ENCODE measurements at places on chromosomes 5 and 9.

DNA sequence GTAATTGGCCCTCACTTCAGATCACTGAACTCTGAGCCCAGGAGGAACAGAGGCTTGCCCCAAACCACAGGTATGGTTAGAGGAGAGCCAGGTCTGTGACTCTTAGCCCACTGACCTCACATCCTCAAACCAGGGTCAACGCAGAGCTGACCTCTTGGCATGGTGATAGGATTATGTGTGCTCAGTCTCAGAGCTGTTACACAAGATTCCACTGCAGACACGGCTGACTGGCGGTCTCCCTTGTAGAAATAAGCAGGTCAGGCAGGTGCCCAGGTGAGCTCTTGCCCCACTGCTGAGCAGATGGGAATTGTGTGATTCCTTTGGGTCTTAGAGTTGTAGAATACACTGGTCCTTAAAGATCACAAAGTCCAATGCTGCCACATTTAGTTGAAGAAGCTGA lies 66.0 kb upstream of the PITX1 start:
- DNase-seq, result no peak

DNA sequence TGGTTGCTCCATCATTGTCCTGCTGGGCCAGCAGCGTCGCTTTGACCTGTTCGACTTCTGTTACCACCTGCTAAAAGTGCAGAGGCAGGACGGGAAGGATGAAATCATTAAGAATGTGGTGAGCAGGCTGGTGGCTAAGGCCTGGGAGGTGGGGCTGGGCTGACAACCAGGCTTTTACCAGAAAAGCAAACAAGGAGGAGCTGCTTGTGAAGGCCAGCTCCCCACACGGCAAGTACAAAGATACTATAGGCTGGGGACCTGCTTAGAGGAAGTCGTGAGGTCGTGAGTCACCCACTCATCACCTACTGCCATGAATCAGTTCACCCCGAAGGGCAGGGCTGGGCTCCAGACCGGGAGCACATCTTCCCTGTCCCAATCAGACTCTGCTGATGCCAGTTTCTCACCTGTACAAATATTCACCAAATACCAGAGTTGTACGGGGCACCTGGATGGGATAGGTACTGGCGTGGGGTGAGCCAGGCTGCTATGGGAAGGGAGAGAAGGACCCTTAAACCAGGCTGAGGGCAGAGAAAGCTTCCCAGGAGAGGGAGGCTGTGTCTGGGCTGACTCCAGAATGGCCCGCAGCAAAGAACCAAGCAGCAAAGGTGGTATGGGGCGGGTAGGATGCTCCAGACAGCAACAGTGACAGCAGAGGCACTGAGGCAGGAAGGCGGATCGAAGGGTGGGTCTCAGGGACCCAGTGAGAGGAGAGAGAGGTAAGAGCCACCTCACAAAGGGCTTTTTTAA lies 69.3 kb upstream of the NIPAL4 start:
- DNase-seq, result peak; percentile 74

- no peak for DNase-seq
These were observed 1728.3 kb upstream of the CDH9 start for GRCh38 chr5:28766565-28767158.

DNA sequence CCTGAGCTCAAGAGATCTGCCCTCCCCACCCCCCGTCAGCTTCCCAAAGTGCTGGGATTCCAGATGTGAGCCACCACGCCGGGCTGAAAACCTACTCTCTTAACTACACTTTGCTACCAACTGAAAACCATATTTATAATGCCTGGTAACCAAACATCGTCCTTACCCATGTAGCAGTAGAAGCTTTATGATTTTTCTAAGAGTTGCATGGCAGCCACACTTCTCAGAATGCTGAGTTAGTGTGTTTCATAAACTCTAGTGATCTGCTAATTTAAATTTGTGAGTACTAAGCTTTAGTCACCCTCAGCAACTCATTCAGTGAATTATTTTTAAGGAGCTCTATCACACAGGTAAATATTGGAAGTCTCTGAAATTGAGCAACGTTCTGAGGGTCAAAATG lies 478.4 kb downstream of the KDM4C start:
- DNase-seq, result no peak

DNA sequence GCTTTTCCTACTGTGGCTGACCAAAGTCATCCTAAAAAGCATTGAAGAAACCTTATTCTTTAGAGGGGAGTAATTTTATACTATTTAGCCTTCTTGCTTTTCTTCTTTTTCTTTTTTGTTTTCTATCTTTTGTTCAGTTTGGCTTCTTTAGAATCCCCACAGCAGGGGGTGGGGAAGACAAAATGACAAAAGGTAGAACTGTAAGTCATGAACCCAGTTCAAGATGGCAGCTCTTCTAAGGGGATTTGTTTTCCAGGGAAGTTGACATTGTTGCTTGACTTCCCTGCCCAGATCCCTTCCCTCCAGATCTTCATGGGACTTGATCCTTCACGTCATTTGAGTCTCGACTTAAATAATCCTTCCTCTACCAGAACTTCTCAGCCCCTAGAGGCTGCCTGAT lies 692.4 kb upstream of the DMAC1 start:
- DNase-seq, result no peak

GRCh38 chr5:179113143-179113530 lies 53.0 kb downstream of the ZNF354C start:
- no peak for DNase-seq

DNA sequence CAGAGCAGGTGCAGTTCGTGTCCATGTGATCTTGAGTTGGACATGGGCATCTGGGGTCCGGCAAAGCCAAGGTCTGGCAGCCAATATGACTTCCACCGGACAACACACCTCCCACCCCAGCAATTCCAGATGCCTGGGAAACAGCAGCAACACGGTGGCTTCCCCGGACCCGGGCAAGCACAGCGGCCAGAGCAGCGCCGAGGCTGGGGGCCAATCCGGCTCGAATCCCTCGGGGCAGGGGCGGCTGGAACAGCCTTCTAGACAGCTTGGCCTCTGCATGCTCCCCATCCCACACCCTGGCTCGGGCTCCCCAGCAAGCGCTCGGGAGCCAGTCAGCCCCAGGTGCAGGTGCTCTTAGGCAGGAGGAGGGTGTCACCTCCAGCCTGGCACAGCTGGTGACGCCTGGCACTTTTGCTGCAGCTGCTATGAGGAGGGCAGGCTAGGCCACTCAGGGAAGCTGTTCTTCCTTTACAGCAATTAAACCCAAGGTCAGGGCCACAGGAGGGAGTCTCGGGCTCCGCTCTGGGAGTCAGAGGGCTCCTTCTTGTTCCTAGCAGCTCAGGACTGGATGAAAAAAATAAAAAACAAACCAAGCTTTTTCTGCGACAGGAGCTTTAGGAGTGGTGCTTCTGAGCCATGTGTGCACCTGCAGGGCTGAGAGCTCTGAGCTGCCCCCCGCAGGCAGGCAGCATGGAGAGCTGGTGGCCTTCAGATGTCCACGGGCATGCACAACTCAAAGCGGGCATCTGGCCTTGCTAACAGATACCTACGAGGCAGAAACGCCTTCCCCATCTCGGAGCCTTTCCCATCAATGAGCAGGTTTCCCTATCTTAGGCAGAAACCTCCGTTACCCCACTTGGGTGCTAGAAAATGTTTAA lies 28.2 kb downstream of the DBH start:
- DNase-seq, result no peak

DNA sequence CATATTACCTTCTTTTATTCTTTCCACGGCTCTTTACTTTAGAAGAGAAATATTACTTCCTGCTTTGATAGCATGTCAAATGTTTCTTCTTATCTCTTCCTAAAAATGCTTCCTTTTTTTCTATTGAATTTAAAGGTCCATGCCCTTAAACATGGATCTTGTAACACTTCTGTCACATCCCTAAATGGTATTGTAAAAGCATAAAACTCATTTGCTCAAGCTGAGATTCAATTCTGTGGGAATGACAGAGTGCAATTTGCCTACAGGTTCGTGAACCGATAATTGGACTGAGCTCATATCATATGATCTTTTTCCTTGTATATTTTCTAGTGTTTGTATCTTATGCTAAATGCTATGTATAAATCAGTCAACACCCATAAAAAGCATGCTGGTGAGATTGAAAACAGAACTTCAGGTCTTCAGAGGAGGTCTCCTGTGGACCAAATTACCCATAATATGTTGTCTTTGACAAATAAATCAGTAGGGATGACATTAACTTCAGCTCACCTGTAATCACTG lies 429.3 kb downstream of the TMEM232 start:
- DNase-seq, result no peak

DNA sequence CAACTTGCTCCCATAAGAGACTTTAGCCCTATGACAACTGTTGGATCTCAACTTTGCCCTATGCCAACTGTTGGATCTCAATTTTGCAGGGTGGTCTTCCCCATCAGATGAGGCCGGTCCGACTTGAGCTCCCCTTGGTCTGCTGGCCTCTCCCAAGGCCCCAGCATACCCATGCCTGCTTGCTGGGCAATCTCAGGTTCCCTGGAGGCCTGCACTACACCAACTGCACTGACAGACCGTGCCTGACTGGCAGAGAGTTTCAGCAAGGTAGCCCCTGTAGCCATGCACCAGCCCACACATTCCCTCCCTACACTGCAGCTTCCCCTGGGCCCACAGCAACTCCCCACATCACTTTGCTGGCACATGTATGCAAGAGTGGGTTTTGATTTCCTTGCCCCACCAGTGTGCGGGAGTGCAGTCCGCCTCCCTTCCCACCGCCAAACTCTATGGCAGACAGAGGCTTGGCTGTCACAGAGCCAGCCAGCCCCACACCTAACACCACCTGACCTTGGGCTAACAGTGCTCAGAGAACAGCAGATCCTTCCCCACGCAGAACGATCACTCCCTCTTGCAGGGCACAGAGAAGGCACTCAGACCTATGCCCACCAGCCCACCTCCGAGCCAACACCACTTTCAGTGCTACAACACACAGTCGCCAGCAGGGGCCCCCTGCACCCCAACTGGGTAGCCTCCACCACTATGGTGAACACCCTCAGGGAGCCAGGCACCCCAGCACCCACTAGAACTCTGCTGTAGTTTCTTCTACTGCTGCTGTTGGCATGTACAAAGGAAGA lies 279.9 kb upstream of the COX7C start:
- no peak for DNase-seq

DNA sequence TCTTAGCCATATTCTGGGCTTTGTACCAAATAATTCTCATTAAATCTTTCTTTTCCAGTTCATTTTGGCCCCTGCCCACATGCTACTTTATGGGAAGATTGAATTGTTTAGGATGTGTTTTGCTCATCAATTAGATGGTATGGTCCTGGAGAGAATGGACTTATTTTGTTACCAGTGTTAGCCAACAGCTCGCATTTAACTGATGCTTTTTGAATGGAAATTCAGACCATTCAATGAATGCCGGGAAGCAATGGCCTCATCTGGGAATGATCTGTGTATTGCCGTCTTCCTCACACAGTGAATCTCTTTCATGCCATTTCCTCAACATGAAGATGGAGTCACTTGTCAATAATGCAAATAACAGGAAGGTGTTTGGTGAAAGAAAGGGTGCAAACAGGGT lies 370.6 kb upstream of the PIK3R1 start:
- no peak for DNase-seq

- DNase-seq, result no peak
These were observed 26.2 kb downstream of the EXD3 start for GRCh38 chr9:137396634-137397367.

GRCh38 chr9:119961774-119962424 lies 592.7 kb upstream of the BRINP1 start:
- DNase-seq, result no peak

DNA sequence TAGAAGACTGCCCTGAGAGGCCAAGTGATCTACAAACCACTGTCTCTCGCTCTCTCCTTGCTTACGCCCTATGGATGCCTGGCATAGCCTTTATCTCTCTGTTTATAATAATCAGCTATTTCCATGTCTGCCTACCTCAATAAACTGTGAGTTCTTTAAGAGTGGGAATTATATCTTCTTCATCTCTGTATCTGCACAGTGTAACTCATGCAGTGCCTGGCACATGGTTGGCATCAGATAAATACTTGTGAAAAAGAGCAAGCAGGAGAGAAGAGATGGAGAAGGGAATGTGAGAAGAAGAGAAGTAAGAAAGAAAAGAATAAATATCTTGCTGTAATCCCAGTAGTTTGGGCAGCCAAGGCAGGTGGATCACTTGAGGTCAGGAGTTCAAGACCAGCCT lies 94.6 kb upstream of the TNPO1 start:
- no peak for DNase-seq
